ENCODE measurements at places on chromosomes 1 and 21.

DNA sequence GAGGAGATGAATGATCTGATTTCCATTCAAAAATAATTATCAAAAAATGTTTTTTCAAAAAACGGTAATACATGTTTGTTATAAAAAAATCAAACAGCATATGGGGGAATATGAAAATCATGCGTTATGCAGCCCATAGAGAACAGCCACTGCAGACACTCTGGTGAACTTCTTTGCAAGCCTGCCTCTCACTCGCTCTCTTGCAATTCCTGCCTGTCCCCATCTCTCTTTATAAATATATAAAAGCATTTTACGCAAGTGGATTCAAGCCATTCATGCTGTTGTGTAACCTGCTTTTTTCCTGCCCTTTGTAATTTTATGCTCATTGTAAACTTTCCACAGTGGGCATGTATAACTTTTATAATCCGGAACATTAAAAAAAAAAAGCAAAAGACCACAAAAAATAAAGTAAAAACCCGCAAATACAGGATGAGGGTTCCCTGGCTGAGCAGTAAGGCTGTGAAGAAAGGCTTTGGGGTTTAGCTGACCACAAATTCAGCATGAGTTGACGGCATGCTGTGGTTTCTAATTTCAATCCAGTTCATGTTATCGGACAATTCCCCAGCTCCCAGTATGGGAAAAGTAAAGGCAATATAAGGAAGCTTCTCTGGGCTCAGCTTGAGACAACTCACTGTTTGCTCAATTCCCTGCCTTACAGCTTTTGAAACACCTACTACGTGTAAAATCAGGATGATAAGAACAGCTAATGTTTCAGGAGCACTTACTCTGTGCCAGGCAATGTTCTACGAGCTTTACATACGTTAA is 52.8 kb upstream of the ZBTB40 start:
- DNase-seq = peak; percentile 7

DNA sequence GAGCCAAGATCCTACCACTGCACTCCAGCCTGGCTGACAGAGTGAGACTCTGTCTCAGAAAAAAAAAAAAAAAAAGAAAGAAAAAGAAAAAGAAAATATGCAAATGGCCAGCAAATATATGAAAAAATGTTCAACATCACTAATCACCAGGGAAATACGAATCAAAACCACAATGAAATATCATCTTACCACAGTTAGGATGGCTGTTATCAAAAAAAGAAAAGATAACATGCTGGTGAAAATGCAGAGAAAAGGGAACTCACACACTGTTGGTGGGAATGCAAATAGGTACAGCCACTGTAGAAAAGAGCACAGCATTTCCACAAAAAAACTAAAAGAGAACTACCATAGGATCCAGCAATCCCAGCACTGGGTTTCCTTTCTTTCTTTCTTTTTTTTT is 477.5 kb downstream of the SMYD3 start:
- no peak for DNase-seq

GRCh38 chr1:30663596-30664091 is 59.7 kb downstream of the MATN1 start:
- DNase-seq = no peak

- DNase-seq = peak; percentile 29
Measured at GRCh38 chr1:11013160-11013531, 692 bp downstream of the TARDBP start.

DNA sequence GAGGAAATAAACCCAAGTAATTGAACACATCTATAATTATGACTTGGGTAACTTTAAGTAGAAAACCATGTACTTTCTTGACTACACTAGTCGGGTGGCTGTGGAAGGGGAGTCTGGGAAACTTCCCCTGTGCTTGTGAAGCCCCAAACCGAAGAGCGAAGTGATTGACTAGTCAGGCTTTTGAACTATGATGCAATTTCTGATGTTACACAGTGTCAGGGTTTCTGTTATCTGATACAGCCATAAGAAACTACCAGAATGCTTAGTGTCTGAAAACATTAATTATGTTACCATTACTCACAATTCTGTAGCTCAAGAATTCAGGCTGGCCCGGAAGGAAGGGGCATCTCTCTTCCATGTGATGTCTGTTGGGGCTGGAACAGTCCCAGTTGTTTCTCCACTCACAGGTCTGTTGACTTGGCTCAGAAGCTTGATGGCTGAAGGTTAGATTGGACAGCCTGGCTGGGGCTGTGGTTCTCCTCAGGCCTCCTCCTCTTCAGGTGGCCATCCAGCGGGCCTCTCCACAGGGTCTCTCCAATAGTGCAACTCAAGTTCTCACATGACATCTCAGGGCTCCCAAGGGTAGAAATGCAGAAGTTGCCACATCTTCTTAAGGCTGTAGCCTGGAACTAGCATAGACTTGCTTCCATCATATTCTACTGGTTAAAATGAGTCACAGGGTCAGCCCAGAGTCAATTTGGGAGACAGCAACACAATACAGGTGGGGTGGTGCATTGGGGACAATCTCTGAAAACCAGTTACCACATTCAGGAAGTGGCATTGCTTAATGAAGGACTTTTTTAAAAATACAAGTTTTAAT is 8.3 kb upstream of the C8B start:
- DNase-seq = peak; percentile 11

DNA sequence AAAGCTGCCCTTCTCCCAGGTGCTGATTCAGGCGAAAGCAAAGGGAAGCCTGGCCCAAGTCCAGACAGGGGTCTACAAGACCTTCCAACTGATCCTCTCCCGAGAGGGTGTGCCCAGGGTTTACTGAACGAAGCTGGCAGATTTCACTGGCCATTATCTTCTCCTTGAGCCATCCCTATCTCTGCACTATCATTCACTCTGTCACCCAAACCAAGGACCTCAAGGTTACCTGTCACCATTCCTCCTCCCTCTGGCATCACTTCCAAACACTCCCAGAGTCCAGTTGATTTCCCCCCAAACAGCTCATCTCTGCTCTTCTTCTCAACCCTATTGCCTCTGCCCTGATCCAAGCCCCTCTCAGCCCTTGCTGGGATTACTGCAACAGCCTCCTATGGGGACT is 4.9 kb downstream of the STK40 start:
- no peak for DNase-seq

GRCh38 chr1:176501599-176501998 is 38.6 kb downstream of the PAPPA2 start:
- DNase-seq = no peak

DNA sequence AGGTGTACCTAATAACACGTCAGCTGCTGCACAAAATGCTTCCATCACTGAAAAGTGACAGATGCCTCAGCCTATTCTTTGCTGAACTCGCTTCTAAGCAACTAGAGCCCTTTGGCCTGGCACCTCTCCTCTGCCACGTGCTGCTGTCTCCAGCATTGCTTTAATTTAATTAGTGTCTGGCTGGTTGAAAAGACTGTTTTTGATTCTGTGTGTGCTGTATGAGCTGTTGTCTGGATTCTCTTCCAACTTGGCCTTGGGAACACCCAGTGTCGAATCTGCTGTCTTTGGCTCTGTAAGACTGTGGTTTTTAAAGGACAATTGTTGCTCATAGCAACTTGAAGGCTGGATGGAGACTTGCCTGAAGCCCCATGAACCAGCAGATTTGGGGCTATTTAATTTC is 109.5 kb downstream of the PSMG1 start:
- DNase-seq = no peak
